ENCODE measurements at places on chromosomes 12 and 14.

DNA sequence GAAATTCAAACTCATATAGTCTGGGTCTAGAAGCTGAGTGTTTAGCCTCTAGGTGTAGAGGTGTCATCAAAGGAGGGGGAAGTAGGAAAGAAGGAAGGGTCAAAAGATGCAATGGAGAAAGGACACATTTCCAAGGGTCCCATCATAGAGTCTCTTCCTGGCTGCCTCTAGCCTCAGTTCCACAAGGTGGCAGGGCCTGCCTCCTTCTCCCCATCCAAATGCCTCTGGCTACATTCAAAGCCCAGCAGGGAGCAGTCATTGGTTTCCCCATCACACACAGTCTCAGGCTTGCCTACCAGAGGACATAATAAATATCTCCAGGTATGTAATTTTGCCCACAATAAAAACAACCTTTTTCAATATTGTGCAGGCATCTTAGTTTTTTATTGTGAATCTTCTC is 2.1 kb upstream of the CCT2 start:
- no peak for DNase-seq

- no peak for DNase-seq
Observed at GRCh38 chr14:84095681-84096080, 1434.3 kb upstream of the FLRT2 start.

GRCh38 chr14:38549564-38549963 is 293.7 kb upstream of the CLEC14A start:
- no peak for DNase-seq

GRCh38 chr12:20369305-20370013 is 1.1 kb downstream of the PDE3A start:
- DNase-seq = peak; percentile 14

DNA sequence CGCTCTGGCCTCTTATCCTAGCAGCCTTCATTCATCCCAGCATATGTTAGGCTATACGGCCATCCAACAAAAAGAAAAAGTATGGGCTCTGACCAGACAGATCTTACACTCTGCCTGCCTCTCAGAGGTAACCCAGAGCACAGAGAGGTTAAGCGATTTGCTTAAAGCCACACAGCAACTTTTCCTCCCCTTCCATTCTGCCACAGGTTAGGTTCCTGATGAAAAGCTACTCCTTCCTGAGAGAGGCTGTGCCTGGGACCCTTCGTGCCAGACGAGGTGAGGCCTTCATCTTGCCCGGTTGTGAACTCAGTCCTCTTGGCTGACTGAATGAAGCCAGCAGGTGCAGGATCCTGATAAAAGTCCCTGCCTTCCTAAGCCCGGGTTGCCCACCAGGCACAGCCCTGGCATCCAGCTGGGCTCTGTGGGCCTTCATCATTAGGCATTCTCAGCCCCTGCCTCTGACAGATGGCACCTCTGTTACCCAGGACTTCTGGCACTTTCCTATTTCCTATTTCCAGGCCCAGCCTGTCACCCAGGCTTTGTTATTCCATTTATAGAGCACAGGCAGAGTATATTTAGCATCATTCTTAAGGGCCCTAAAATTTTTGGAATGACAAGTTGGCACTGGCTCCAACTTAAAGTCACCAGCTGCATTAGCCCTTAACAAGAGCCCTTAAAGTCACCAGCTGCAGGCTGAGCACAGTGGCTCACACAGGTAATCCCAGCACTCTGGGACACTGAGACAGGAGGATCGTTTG is 12.8 kb downstream of the SOAT2 start:
- DNase-seq = no peak

- peak; percentile 27 for DNase-seq
Observed at GRCh38 chr14:58298477-58299400, at the start of gene ARID4A. ARID4A (plus strand) TSS chr14:58298555; CDS start chr14:58299855, 1,300 bp downstream.

- no peak for DNase-seq
Observed at GRCh38 chr14:33454022-33454595, 496.8 kb downstream of the EGLN3 start.

GRCh38 chr12:99418379-99418778 is 229.2 kb upstream of the GARIN6 start:
- DNase-seq = no peak

DNA sequence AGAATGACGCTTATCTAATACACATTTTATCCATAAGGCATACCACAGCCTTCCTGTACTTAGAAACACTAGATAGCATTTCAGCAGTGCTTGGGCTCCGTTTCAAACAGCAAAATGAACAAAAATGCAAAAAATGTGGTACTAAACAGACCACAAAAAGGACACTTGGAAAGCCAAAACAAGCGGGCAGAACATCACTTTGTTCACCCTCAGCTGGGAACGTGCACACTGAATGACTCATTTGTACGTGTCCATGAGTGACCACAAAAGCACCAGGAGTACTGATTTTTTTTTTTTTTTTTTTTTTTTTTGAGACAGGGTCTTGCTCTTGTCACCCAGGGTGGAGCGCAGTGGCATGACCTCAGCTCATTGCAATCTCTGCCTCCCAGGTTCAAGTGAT is 8.9 kb upstream of the FOXN3 start:
- DNase-seq = peak; percentile 63

DNA sequence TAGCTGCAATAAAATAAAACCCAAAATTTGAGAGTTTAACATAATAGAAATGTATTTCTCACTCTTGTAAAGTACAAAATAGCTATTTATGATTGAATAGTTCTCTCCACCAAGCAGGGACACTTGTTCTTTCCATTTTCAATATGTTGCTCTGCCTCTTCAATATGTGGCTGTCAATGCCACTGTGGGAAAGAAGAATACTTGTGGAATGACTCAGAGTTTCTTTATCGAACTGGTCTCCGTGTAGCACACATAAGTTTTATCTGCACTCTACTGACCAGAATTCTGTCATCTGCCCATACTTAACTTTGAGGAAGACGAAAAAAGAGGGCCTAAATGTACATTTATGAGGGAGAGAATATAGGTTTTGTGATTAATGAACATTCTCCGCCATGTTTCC is 256.9 kb downstream of the ATXN7L3B start:
- no peak for DNase-seq

DNA sequence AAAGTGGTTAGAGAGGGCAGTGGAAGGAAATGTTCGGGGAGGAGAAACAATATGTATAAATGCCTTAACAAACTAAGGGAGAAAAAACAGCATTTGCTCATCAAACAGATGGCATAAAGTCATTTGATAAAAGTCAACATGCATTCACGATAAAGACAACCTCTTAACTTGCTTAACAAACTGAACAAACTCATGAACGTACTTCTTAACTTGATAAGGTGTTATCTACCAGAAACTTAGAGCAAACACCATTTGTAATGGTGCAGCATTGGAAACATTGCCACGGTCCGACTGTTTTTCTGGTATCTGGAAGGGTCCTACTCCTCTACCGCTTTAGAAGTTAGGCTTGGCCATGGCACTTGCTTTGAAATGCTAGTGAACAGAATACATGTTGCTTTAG is 4.2 kb upstream of the RPS6KL1 start:
- no peak for DNase-seq

GRCh38 chr14:50795142-50795541 is 35.8 kb downstream of the NIN start:
- DNase-seq = no peak

- peak; percentile 57 for DNase-seq
Observed at GRCh38 chr12:51270067-51270950, at the start of gene SMAGP. SMAGP (minus strand) TSS chr12:51270415; CDS start chr12:51269278, 1,137 bp downstream.

DNA sequence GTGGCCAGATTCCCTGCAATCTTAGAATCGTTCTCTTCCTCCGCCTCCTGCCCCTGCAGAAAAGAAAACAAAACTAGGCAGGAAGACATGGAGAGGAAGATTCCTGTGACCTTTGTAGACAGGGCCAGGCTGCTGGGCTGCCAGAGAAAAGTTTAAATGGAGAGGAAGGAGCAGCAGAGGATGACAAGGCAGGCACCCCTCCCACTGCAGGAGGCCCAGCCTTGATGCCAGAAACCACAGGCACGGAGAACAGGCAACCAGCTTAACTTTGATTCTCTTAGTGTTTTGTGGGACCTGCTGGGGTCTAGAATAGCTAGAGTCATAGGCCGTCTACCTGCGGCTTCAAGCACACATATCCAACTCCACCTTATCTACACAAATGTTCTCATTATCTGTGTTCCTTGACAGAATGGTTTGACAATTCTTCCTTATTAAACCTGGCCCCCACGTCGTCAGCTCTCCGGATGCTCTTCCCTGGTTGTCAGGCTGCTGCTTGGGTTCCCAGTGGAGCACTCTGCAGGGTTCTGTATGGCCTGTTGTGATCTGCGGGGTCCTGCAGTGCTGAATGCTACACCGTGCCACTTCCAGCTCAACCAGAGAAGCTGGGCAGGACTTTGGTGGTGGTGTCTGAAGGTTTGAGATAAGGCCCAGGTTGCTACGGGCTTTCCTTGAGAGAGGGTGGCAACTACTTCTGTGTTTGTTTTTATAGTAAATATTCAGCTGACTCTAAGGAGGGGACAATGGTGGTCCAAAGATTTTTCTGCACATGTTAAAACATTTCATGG is 609.5 kb downstream of the AACS start:
- no peak for DNase-seq

- DNase-seq = no peak
Observed at GRCh38 chr14:51576879-51577278, 74.8 kb upstream of the FRMD6 start.

DNA sequence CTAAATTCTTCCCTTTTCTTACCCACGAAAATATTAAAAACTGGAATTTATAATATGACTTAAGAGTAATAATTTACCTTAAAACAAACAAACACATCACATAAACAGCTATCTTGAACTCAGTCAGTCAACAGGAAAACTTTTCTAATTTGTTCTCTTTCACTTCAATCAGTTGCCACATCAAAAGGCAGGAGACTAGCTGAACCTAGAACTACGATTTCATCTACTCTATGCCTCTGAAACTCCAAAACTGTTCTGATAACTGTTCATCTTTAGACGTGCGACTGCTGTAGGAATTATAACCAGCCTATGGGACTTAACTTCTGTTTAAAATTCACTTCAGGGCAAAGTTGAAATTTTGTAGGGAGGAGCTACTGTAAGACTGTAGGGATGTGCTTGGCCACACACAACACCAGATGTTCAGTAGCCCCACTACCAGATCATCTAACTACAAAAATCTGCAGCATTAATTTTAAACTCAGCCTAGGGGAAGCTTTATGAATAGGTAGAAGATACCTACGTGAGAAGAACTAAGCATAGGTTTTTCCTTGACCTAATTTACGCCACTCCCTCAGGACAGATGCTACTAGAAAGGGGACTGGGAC is 7.6 kb upstream of the RAD51AP1 start:
- DNase-seq = no peak

GRCh38 chr12:26172539-26172938 is 22.8 kb upstream of the SSPN start:
- no peak for DNase-seq

- no peak for DNase-seq
Observed at GRCh38 chr14:84806622-84807021, 723.3 kb upstream of the FLRT2 start.

DNA sequence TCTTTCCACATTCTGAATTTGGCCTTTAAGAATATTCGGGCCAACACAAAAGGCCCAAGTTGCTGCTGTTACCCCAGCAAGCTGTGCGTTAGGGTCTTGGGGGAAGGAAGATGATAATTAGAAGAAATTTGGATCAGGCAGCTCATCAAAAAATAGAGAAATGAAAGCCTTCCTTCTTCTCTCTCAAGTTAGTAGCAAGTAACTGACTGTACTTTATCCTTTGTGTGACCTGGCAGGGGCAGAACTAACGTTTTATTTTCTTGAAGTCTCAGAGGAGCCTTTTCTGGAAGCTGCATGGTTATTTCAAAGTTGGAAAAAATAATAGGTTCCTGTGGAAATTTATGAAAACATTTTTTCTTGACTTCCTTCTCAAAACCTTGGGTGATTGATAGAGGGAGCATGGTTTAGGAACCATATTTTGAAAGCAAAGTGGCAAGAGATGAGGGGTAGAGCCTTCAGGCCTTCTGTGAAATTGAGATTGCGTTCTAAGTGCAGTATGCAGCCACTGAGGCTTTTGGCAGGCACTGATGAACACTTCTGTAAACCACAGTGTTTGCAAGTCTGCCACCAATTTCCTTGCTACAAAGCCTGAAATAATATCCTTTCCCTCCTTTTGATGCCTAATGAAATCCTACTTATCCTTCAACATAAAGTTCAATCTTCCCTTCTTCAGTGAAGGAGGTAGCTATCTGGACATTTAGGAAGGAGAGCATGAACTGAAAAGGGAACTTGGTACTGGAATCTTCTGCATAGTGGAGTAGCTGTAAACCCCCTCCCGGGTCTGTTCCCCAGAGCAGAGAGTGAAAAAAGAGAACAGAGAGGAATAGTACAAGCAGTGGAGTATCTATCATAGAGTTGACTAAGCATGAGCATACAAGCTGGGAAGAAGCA is 123.2 kb downstream of the FGD4 start:
- DNase-seq = no peak

DNA sequence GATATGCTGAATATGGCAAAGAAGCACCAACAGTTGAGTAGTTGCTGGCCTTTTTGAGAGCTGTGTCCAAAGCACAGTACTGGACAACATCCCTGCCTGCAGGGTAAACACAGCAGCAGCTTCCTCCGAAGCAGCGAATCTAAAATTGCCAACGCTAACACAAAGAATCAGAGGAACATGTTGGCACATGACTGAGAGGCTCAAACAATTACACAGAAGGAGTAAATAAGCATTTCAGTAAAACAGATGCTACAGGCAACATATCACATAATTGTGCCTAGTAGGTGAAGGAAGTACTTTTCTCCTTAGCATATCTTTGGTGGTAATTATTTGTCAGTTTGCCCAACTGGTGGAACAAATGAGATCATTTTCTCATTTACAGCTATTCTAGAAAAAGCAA is 52.1 kb downstream of the KICS2 start:
- DNase-seq = no peak

- DNase-seq = peak; percentile 80
Observed at GRCh38 chr12:32755051-32755653, 545 bp downstream of the YARS2 start.

- DNase-seq = no peak
Observed at GRCh38 chr12:9796971-9797370, 30.3 kb upstream of the KLRF1 start.

DNA sequence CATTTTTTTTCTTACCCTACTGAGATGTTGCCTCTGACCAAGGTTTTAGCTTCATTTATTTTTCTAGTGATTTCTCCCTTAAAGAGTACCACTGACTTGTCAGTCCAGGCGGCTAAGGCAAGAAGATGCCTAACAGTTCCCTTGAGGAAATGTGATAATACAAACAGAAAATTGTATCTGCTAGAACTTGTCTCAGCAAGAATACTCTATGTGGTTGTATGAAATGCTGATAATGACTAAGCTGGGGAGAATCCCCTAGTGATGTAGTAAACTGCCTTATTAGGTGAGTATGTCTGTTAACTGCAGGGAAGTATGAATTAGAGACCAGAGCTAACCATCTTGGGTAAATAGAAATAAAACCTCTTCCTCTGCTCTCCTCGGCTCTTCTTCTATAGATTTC is 6.7 kb downstream of the C12orf54 start:
- no peak for DNase-seq

DNA sequence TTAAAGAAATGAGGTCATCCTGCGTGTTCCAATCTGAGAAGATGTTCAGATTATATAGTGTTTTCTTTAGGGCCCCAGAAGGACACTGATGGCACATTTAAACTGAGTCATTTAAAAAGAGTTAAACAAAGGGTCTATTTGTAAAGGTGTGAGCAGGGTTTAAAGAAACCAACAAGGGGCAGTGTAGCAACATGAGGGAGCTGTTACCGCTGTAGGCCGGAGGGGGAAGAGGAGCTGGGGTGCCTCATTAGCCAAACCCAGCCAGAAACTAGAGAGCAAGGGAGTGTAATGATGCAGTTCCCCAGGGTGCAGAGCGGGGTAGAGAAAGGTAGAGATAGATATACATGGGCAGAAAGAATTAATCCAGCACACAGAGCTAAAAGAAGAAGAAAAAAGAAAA is 160.4 kb downstream of the TBX5 start:
- DNase-seq = no peak

GRCh38 chr12:41418586-41418985 is 230.5 kb downstream of the PDZRN4 start:
- DNase-seq = no peak

Data from stimulated activated naive CD8-positive, alpha-beta T cell treated with anti-CD3 and anti-CD28 coated beads, Interleukin-15, amount 100 ng/mL, for 72 hours (primary cell).